ENCODE measurements at places on chromosomes 2 and 18. TPM values are rescaled to one million over a fixed set of nuclear protein-coding genes. Genes with fewer than 3 reads are reported as not detected.

GRCh38 chr2:127149384-127149783 lies 42.4 kb upstream of the BIN1 start:
- peak; percentile 95 for DNase-seq

GRCh38 chr2:24272161-24272802 lies 88.1 kb downstream of the ITSN2 start:
- DNase-seq: no peak

Gene CNDP1
- not detected for polyA plus RNA-seq

Gene GLI2
- polyA plus RNA-seq: 8.1 TPM

Data from BJ (cell line).